ENCODE measurements at places on chromosomes 2 and 18.

DNA sequence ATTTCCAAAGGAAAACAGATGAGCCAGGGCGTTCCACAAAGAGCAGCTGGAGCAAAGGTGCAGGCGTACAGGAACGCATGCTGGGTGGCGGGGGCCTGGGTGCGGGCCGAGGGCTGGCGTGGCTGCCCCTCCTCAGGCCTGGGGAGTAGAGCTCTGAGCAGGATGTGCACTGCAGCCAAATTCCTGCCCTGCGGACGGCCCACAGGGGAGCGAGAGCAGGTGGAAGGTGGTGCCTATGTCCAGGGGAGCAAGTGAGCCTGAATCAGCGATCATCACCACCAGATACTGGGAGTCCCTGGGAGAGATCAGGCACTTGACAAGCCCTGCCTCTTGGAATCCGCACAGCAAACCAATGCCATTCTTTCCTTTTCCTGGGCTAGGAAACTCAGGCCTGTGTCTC lies 106.3 kb downstream of the GBX2 start:
- DNase-seq = no peak

DNA sequence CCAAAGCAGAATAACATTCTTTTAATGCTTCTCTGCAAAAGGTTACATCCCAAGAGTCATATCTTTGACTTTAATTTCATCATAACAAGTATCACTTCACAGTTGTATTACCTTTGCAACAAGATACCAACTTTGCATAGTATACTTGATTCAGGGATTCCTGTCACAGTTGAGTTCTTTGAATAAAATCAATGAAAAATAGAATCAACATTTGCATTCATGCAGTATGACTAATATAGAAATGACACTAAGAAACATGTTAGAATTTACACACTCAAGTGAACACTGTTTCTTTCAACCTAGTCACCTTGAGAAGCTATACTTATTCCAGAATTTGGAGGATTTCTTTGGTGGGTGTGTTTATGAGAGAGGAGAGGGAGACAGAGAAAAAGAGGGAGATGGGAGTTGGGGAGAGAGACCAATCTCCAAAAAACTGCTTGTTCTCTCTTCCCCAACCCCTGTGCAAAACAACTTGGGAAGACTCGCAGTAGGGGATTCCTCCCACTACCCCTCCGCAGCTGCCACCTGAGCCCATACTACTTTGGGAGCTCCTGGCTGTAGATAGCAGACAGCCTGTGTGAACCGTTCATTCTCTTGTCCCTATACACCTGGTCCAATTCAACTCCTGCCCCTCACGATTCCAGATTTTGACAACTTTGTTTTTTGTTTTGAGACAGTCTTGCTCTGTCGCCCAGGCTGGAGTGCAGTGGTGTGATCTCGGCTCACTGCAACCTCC lies 57.7 kb downstream of the PELI1 start:
- DNase-seq = no peak

DNA sequence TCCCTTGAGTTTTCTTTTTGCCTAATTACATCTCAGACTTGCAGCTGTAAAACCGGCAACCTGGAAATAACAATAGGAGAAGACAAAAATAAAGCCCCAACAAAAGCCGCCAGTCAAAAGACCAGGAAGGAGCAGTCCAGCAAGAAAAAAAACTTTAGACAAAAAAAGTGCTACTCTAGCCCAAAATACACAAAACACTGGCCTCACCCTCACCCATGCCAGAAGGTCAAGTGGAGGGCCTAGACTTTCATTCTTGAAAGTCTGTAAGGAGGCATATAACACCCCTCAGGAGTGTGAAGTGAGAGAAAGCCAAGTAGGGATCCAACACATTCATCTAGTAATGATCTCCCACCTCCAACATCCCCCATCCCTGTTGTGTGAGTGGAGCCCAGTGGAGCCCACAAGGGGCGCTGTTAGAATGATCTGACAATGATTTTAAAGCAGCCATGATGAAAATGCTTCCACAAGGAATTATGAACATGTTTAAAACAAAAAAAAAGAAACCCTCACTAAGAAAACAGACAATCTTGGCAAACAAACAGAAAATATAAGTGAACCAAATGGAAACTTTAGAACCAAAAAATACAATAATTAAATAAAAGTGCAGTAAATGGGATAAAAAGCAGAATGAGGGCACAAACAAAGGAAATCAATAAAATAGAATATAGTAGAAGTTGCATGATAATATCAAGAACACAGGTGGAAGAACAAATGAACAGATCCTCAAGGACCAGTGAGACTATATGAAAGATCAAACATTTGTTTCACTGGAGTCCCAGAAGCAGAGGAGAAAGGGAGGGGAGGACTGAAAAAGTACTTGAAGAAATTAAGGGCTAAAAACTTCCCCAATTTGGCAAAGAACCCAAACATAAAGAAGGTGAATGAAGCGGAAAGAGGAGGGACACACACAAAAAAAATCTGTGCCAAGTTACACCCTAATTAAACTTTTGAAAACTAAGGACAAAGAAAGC lies 23.9 kb downstream of the SESTD1 start:
- DNase-seq = no peak

- no peak for DNase-seq
These were observed 223.2 kb downstream of the ALK start for GRCh38 chr2:29698216-29698615.

DNA sequence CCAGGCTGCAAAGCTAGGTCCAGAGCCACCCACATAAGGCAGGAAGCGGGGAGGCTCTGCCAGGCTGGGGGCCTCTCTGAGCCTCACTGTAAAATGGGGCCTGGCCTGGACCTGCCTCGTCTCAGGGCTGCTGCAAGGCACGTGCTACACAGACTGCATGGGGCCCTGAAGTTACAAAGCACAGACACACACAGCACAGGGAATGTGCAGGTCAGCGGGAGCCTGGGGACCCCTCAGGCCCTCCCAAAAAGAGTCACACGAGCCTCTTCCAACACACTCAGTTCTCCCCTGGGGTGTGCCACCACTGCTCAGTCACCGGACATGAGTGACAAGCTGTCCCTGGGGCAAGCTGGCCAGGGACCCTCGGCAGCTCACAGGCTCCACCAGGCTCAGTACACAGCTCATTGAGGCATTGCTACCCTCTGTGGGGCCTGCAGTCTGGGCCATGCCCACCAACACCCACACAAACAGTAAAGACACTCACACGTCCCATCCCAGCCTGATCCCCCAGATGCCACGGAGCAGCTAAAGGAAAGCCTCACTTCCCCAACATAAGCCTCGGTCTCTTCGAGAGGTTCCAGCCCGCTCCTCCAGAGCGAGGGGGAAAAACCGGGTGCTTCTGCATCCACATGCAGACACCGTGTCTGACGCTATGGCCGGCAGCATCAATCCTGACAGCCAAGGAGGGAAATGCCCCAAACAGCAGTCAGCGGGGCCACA lies 33.7 kb downstream of the BOK start:
- no peak for DNase-seq

GRCh38 chr2:232963913-232964312 lies 49.1 kb downstream of the NGEF start:
- DNase-seq = no peak

- DNase-seq = no peak
These were observed 196.0 kb downstream of the PAX3 start for GRCh38 chr2:222102575-222103349.

GRCh38 chr2:14513903-14514302 lies 118.6 kb upstream of the LRATD1 start:
- no peak for DNase-seq

- DNase-seq = no peak
These were observed 247.5 kb downstream of the KCNJ3 start for GRCh38 chr2:154945984-154946383.

GRCh38 chr2:127359520-127359919 lies 28.3 kb downstream of the MAP3K2 start:
- DNase-seq = no peak

- peak; percentile 26 for DNase-seq
These were observed 2.4 kb downstream of the CTIF start for GRCh38 chr18:48541026-48541746.

GRCh38 chr2:176079831-176080539 lies 3.8 kb downstream of the EVX2 start:
- peak; percentile 86 for DNase-seq

DNA sequence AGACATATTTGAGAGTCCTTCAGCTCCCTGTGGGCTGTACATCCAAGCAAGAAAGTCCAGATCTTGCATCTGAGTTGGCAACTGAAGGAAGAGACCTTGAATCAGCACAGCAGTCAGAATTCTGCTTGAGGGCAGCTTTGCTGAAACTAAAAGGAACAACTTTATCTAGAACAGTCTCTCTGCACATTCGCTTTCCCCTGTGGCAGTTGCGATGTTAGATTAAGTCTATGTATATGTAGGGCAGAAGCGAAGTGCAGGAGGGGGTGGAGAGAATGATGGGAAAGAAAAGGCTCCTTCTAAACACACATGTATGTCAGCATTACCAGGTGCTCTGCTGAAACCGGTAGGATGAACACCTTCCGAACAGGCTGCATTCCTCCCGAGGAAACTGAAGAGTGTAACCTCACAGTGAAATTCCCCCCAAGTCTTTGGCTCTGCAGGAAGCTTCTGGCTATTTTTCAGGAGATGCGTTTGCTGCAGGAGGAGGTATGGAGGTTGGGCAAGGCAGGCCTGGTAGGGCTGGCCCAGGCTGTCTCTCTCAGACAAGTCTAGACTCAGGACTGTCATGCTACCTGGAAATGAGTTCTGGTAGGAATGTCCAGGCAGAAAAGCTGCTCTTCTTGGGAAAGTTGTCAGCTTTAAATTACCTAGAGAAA lies 70.0 kb upstream of the ATL2 start:
- no peak for DNase-seq
